Epithelial cell of esophagus (primary cell): ENCODE measurements at places on chromosomes 5 and 9.
A peak's percentile ranks its signal among the peaks of the same experiment; 100 is the strongest.

DNA sequence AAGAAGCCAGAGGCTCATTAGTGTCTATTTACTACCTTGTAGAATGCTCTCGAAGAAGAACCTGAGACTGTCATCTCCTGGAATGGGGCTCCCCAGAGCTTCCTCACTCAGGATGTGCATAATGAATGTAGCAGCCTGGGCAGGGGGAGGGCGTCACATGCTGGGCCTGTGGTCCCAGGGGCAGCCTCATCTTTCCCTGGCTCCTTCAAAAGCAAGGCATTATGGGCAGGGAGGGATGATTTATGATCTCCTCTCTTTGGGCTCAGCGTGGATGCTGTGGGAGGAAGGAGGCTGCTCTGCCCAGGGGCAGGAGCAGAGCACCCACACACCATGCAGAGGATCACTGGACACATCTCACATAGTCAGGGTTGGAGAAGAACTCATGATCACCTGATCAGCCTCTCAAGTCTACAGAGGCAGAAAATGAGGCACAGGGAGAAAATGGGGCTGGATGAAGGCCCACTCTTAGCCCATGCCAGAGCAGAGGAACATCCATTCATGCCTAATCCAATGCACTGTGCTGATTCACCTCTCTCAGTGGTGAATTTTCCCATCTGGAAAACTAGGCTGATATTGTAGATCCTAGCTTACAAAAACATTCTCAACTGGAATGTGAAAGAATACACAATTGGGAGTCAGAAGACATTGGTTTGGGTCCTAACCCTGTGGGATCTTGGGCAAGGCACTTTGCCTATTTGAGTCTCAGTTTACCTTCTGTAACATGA, 173.7 kb downstream of the CARTPT start:
- DNase-seq: no peak

DNA sequence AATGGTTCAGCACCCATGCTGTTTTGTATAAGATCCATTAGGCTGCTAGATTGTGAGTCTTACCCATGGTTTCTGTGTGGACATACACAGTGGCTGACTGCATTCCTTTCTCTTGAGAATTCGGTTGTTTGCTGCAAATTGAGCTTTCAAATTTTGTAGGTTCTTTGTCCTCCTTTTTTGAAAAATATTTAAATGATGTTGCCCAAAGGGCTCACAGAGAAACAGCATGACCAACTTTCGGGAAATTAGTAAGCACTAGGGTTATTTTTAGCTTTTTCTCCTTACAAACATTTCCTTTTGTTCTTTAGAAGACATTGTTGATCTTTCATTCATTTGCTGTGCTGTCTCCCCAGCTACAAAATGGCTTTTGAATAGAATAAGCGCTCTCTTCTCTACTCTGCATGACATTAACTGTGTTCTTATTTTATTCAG, 79.4 kb downstream of the NLN start:
- peak; percentile 16 for DNase-seq

GRCh38 chr9:112581469-112582176, 95.0 kb downstream of the KIAA1958 start:
- no peak for DNase-seq

DNA sequence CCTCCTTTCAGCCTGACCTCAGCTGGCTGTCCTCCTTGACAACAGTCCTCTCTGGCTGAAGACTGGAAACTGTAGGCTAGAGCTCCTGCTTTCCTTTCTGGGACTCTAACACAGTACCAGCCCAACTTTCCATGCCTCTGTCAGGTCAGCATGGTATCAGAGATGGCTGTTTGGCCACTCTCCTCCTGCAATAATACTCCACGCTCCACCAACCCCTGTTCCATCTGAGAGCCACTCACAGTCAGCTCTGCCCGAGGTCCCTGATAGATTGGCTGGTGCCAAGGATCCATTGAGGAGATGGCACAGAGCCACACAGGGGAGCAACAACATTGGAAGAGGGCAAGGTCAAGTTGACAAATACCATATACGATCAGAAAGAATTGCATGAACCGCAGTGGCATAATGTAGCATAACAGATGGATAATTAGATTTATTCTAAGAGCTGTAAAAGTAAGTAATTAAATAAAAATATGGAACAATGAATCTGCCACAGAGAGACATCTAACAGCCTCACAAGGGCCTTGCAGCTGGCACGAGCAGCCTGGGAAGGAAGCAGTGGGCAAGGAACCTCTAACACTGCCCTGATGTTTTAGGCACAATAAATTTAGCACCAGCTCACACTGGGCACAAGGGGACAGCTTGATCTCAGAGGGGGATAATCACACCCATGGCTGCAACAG, 94.3 kb upstream of the LRRTM2 start:
- DNase-seq: no peak

GRCh38 chr9:71036501-71036900, 84.9 kb downstream of the TRPM3 start:
- peak; percentile 51 for DNase-seq

GRCh38 chr5:177403102-177403791, 2.8 kb upstream of the PFN3 start:
- DNase-seq: peak; percentile 62

DNA sequence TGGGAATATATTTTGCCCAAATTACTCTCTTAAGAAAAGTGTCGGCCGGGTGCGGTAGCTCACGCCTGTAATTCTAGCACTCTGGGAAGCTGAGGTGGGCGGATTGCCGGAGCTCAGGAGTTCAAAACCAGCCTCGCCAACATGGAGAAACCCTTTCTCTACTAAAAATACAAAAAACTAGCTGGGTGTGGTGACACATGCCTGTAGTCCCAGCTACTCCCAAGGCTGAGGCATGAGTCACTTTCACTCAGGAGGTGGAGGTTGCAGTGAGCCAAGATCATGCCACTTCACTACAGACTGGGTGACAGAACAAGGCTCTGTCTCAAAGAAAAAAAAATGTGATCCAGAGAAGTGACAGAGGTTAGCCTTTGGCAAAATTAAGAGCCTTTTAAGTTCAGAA, 26.4 kb upstream of the TMEM171 start:
- peak; percentile 84 for DNase-seq
